ENCODE measurements at places on chromosomes 13 and 19.

GRCh38 chr13:46632176-46632575, 79.2 kb downstream of the LRCH1 start:
- no peak for DNase-seq

DNA sequence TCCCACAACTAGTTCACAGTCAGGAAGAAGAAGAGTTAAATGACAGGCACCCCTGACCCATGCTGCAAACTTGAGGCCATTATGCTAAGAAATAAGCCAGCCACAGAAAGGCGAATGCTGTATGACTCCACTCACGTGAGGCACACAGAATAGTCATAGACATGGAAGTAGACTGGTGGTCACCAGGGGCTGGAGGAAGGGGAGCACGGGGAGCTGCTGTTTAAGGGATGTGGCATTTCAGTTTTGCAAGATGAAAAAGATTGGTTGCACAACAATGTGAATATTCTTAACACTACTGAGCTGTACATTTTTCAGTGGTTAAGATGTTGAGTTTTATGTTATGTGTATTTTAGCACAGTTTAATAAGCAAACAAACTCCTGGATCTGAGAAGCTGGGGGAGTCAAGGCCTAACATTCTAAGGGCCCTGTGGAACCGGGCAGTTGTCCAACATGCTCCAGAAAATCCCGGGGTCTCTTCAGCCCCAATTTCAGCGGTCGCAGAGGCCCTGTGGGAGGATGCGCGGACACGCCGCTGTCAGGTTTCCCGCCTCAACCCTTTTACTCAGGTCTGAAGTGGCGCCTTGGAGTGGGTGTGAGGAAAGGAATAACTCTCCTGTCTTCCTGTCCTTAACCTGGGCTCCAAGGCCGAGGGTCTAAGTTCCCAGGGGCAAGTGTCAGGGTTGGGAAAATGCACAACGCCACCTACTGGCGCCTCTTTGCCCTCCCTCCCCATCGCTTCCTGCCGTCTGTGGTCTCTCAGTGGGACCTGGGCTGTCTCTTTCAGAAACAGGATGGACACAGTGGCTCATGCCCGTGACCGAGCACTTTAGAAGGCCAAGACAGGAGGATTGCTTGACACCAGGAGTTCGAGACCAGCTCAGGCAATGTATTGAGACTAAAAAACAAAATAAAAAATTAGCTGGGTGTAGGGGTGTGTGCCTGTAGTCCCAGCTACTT, 4.4 kb upstream of the TMEM272 start:
- no peak for DNase-seq

DNA sequence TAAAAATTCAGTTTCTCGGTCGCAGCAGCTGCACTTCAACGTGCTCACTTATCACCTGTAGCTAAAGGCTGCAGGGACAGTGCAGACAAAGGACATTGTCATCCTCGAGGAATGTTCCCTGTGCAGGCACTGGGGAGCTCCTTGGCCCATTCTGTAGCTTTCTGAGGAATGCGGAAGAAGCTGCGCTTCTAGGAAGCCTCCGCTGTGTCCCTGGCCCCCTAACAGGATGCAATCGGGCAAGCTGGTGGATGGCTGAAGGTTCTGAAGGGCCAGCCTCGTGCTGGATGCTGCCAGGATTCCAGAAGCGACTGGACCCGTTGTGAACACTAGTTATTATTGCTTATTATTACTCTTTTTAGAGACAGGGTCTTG, 8.1 kb downstream of the ANO8 start:
- DNase-seq = no peak

- DNase-seq = no peak
Observed at GRCh38 chr13:98751367-98751782, 1.1 kb downstream of the SLC15A1 start.

GRCh38 chr19:39415111-39416046, 2.9 kb downstream of the PLEKHG2 start:
- no peak for DNase-seq

- DNase-seq = no peak
Observed at GRCh38 chr19:55027472-55028337, 10.4 kb downstream of the GP6 start.

DNA sequence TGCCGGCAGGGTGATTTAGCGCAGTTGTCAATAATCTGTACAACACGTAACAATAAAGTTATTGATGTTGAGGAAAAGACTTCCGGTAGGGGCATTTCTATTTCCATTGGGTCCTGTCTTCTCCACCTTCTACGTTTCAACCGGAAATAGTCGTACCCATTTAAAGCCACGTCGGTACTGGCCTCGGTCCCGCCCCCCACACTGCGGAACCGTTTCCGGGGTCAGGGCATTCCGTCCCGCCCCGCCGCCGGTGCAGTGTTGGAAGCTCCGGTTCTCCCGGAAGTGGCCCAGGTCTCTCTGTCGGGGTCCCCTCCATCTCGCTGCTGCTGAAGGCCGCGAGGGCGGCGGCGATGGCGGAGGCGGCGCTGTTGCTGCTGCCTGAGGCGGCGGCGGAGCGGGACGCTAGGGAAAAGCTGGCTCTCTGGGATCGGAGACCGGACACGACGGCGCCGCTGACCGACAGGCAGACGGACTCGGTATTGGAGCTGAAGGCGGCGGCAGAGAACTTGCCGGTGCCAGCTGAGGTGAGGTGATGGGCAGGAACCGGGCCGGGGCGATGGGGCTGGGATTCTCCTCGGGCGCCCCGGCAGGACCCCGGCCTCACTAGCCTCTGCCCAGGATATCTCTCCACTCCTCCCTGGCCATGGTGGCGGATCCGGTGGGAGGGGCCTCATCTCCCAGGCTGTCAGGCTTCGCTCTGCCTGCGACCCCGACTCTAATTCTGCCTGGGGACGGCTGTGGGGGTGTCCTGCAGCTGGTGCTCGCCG, at the start of gene COG3:
TSS of gene COG3 (plus strand) at position 253 of the 767 bp plus-strand sequence. CDS start at position 351, 98 bp downstream.
- peak; percentile 92 for DNase-seq

DNA sequence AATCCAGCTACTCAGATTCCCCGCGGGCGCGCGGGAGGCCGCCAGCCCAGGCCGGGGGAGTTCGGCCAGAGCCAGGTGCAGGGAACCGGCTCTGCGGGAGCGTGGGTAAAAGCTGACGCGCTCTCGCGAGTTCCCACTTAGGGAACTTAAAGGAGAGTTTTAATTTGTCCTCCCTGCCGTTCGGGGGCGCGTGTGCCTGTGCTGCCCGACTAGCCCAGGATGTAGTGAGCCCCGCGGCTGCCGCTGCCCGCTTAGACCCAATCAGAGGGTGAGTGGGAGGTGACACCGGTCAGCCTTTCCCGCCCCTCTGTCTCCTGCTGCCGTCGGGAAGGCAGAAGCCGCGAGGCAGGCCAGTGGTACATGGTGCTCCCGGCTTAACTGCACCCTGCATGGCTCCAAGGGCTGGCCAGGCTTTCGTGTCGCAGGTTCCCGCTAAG, 36.0 kb upstream of the NEK3 start:
- peak; percentile 53 for DNase-seq

DNA sequence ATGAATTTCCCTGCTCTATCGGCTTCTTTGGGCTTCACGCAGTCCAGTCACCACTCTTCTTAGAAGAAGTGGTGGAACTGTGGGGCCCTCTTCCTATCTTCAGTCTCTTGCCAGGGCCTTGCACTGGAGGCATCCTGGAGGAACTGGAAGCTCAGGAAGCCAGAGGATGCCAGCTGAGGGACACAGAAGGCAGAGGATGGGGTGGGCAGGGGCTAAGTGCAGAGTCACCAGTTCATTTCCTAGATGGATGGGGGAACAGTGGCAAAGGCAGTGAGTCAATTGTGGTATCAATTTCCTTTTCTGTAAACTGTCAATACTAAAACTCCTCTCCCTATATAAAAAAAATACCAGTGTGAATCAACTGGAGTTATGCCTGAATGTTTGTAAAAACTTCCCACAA, 419.7 kb downstream of the KLF12 start:
- DNase-seq = no peak

DNA sequence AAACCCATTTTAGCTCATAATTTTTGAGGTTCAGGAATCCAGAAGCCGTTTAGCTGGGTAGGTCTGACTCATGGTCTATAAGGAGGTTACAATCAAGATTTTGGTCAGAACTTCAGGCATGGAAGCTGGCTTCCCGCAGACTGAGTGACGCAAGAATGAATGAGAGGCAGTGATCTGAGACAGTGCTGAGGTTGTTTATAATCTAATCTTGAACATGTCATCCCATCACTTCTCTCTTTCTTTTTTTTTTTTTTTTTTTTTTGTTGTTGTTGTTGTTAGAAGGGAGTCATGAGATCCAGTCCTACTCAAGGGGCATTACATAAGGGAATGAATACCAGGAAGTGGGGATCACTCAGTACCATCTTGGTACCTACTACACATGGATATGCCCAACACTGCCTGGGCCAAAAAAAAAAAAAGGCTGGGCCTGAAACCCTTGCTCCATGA, 217.4 kb downstream of the DLEU7 start:
- peak; percentile 26 for DNase-seq

GRCh38 chr19:10805065-10805757, 30.8 kb downstream of the TMED1 start:
- DNase-seq = no peak

GRCh38 chr19:49976496-49976895, 15.5 kb upstream of the SIGLEC11 start:
- DNase-seq = no peak

GRCh38 chr19:19319732-19320360, 463 bp downstream of the SUGP1 start:
- DNase-seq = no peak

GRCh38 chr13:111961236-111961635, 105.7 kb upstream of the SOX1 start:
- no peak for DNase-seq

GRCh38 chr13:74761801-74762757, 627.9 kb upstream of the KLF12 start:
- no peak for DNase-seq

DNA sequence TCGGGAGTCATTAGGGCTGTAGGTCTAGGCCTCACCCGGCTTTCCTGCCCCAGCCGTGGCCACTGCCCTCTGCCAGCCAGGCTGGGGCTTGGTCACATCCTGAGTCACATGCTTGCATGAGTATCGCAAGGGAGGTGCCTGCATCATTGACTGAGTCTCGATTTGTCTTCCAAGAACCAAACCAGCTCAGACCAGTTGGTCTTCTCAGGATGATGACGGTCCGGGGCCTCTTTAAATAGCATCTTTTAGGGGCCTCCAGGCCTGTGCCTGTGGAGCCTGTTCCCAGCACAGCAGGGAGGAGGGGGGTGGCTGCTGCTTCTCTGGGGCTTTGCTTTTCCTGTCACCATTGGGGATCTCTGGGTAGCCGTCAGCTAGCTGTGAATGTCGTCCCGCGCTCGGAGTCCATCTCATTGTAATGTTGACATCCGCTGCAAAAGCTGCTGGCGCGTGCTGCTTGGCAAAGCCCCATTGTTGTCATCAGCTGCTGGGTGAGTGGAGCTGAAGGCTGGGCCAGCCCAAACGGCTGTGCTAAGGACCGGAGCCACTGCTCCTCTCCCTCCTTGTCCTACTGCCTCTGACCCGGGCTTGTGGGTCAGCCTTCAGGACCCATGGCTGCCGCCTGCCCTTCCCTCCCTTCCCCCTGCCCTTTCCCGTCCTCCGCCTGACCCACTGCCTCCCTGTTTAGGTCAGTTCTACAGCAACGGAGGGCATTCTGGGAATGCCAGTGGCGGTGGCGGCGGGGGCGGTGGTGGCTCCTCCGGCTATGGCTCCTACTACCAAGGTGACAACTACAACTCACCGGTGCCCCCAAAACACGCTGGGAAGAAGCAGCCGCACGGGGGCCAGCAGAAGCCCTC, 14.3 kb upstream of the QTRT1 start:
- peak; percentile 66 for DNase-seq

DNA sequence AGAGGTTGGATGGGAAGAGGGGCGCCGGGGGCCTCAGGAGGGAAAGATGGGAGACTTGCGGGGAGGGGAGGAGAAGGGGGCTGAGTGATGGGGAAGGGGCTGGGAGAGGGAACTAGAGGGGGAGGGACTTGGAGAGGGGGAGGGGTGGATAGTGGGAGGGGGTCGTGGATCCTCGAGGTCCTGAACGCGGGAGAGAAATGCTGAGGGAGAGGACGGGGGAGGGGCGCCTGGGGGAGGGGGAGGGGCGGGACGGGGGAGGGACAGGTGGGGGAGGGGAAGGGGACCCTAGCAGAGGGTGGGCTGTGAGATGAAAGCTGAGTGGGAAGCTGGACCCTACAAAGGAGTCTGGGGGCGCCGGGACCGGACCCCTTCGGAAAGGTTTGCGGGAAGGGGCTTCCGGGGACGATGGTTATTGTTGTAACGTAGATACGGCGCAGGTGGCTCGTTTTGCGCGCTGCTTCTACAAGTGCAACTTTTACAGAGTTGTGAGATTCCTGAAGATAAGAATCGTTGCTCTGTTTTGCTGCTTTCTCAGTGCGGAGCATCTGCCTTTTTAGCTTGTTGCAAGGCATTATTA, 418 bp downstream of the ZNF444 start:
- no peak for DNase-seq

DNA sequence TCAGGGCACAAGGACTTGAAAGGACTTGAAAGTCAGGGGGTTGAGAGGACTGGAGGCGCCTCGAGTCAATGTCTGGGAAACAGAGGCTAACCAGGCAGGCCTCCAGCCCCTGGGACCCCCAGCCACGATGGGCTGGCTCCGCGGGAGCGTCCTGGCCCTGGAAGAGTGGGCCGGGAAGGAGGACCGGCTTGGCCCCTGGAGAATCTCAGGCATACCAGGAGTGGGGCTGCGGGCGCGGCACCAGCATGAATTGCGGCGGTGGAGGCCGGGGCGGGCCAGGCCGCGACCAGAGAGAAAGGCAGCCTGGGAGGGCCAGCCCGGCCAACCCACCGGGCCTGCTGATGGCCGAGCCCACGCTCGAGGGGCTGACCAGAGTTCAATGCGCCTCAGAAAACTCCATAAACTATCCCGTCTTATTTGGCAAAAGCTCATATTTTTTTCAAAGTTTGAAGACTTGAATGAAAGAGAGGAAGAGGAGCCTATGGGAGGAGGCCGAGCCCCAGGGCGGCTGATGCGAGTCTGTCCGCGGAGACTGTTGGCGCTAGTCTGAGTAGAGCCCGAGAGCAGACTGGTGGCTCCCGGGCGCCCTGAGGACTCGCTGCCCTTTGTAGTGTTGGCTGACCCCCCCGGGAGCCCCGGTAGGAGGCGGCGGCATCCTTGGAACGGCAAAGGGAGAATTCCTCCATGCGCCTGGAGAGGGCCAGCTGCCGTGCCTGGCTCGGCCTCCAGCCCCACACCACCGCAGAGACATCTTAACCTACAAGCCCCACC, 68.0 kb downstream of the MLLT1 start:
- DNase-seq = no peak

DNA sequence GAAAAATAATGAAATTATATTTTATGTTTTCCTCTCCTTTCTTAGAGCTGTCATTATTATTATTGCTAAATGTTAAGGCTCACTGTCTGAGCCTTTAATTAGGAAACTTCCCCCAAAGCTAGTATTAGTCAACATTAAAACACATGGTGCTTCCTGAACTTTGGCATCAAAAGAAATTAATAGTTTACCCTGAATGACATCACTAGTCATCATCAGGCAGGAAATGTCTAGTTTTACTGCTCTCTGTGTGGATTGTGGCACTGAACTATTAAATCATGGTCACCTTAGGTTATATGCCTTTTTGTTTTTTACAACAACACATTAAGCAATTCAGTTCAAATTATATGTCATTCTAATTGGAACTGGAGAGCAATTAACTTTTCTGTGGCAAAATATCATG, 595.5 kb downstream of the SLITRK1 start:
- no peak for DNase-seq

DNA sequence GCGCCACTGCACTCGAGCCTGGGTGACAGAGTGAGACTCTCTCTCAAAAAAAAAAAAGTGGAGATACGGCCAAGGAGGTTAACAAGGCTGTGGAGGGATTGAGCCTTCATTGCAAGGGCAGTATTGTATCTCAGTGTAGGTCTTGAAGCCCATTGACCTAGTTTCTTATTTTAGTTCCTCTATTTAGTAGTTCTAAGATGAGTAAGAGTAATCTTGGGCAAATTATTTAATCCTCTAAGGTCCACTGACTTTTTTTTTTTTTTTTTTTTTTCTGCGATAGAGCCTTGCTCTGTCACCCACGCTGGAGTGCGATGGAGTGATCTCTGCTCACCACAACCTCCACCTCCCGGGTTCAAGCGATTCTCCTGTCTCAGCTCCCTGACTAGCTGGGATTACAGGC, 14.3 kb upstream of the ILF3 start:
- DNase-seq = no peak
